Stimulated activated CD8-positive, alpha-beta memory T cell treated with anti-CD3 and anti-CD28 coated beads, Interleukin-2, amount 100 ng/mL, for 1 hour (primary cell): ENCODE measurements at places on chromosomes 3 and 15.

- no peak for DNase-seq
These were observed 150.5 kb upstream of the SLC2A2 start for GRCh38 chr3:171177056-171177455.

GRCh38 chr3:60001369-60001768, 951.5 kb upstream of the CFAP20DC start:
- DNase-seq: no peak

DNA sequence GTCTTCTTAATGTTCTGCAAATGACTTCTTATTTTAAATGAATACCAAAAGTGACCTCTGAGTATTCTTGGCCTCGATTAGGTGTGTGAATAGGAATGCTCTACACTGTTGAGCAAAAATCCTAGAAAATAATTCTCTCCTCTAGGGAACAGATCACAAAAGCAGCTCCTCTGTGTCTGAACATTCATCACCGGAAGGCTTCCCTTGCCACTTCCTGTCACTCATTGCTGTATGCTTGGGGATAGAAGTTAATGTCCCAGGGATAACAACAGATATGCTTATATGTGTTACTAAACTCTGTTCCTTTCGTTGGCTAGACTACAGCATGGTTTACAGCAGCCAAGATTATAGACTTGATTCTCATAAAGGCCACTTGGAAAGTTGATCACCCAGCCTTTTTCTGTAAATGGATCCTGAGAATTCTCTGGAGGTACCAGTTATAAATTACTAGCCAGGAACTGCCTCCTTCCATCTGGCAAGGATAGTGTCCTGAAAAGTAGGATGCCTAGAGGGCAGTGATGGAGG, 16.0 kb upstream of the PTX3 start:
- no peak for DNase-seq

GRCh38 chr3:185313693-185314246, 49.2 kb upstream of the MAP3K13 start:
- no peak for DNase-seq

GRCh38 chr15:81809543-81809942, 236.3 kb downstream of the MEX3B start:
- no peak for DNase-seq

- no peak for DNase-seq
These were observed 29.3 kb upstream of the SH3BP5 start for GRCh38 chr3:15361494-15362214.

- DNase-seq: no peak
These were observed 1.7 kb downstream of the SYNM start for GRCh38 chr15:99106417-99107220.

GRCh38 chr15:88247914-88248313, 8.6 kb downstream of the NTRK3 start:
- DNase-seq: no peak

GRCh38 chr3:169847896-169848295, 21.8 kb downstream of the LRRC31 start:
- DNase-seq: no peak

DNA sequence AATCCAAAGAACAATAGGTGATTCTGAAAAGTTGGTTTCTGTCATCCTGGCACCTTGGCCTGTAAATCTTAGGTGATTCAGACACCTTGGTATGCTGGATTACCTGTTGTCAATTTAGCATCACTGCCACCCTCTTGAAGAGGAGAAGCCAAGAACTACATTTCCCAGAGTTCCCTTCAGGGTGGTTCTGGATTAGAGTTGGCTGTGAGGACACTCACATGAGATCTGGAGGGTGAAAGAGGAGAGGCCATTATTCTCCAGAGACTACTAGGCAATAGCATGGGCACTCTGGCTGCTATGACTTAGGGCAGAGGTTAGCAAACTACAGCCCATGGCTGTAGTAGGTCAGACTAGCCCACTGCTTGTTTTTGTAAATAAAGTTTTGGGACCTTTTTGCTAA, 41.7 kb upstream of the CORO2B start:
- no peak for DNase-seq
